Liver (tissue), 10 donors: ENCODE measurements at places on chromosomes 1 and 21.

DNA sequence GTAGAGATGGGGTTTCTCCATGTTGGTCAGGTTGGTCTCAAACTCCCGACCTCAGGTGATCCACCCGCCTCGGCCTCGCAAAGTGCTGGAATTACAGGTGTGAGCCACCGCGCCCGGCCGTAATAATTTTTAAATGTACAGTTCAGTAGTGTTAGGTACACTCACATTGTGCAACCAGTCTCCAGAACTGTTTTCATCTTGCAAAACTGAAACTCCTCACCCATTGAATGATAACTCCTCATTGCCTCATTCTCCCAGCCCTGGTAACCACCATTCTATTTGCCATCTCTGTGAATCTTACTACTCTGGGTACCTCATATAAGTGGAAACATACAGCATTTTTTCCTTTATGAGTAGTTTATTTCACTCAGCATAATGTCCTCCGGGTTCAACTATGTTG lies 3.4 kb downstream of the NLRP3 start:
- no peaks in the 10 kb centered on the region for H3K27me3 ChIP-seq
- no peak overlapping the region for H3K27ac ChIP-seq
- no peaks in the 10 kb centered on the region for H3K4me1 ChIP-seq

DNA sequence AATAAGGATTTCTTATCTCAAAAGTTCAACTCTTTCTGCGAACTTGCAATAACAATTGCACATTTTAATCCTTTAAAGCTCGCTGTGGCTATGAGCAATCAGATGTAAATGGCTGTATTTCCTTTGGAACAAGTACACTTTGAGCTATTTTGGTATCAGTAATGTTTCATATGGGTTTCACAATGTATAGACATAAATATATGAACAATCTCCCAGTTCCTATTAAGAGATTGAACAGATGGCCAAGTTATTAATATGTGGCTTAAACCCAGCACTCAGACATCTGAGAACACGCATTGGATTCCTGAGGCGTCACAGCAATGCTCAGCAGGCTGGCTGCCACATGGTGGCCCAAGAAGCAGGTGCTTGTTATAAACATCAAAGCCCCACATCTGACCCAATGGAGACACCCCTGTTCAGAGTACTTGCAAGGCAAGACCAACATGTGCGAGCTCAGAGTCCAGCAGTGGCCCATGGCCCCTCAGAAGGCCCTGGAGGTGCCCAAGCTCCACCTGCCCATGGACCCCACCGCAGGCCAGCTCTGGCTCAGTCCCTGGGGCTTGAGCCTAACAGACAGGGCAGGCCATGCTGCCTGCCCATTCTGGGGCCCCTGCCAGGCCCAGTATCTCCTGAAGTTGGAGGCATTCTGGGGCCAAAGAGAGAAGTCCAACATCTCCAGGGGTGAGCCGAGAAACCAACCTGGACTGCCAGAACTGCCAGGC lies 23.7 kb downstream of the PSMG1 start:
- H3K36me3 ChIP-seq, result no peaks in the 10 kb centered on the region
- DNase-seq, result no peak
- no peaks in the 10 kb centered on the region for H3K27me3 ChIP-seq
- H3K27ac ChIP-seq, result no peak overlapping the region
- no peak overlapping the region for H3K4me3 ChIP-seq

- peaks cover 2% of the 10 kb centered on the region for H3K27me3 ChIP-seq
- no peak overlapping the region for H3K4me3 ChIP-seq
- DNase-seq, result no peak
- no peaks in the 10 kb centered on the region for H3K36me3 ChIP-seq
- H3K27ac ChIP-seq, result no peak overlapping the region
These were observed 37.0 kb upstream of the PARP1 start for GRCh38 chr1:226444901-226445300.

DNA sequence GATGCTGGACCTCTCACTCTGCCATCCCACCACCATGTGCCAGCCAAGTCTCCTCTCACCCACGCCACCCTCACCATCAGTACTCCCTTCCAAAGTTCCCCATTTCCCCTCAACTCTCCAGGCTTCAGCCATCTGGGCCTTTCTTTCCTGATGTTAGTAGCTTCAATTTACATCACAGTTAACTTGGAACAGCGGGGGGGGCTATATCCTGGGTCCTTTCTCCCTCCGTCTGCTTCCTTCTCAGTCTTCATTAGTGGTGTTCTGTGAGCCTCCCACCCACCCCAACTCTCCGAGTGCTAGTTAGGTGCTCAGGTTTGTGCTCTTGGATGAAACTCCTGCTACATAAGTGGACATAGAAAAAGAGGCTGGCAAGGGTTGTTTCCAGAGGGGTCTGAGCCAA lies 31.9 kb downstream of the KCNC4 start:
- no peaks in the 10 kb centered on the region for H3K36me3 ChIP-seq
- no peak overlapping the region for H3K4me3 ChIP-seq
- DNase-seq, result no peak
- no peak overlapping the region for H3K27ac ChIP-seq
- H3K27me3 ChIP-seq, result no peaks in the 10 kb centered on the region
- H3K4me1 ChIP-seq, result peaks cover 2% of the 10 kb centered on the region

GRCh38 chr21:30672985-30673650 lies 30.5 kb downstream of the KRTAP20-3 start:
- H3K36me3 ChIP-seq, result no peaks in the 10 kb centered on the region
- no peak for DNase-seq
- no peak overlapping the region for H3K27ac ChIP-seq
- H3K27me3 ChIP-seq, result no peaks in the 10 kb centered on the region

DNA sequence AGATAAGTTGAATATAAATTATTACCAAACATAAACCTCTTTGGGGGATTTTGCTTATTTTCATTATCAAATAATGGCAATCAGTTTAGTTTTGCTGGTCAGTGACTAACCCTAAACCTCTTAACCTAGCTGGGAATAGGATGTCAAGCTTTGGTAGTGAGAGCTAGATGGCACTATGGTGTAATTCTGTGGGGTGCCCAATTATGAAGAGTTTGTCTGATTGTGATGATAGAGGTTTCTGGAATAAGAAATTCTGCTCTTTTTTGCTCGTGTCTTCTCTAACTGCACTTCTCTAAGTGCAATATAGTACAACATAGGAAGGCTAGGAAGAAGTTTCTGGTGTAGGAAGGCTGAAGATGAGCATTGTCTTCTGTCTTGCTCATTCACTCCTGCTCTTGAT lies 59.8 kb downstream of the XCL1 start:
- H3K4me1 ChIP-seq, result no peaks in the 10 kb centered on the region
- H3K27ac ChIP-seq, result no peak overlapping the region
- DNase-seq, result no peak
- H3K36me3 ChIP-seq, result no peaks in the 10 kb centered on the region

DNA sequence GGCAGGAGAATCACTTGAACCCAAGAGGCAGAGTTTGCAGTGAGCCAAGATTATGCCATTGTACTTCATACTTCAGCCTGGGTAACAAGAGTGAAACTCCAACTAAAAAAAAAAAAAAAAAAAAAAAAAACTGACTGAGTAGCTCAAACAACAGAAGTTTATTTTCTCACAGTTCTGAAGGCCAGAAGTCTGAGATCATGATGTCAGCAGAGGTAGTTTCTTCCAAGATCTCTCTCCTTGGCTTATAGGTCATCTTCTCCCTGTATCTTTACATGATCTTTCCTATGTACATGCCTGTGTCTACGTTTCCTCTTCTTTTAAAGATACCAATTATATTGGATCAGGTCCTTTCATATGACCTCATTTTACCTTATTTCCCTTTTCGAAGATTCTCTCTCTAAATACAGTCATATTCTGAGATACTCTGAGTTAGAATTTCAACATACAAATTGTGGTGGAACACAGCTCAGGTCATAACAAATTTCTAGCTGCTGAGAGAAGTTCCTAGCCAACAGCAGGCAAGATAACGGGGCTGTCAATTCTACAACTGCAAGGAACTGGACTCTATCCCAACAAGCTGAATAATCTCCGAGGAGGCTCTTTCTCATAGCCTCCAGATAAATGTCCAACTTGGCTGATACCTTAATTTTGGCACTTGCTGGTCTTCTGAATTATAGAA lies 187.7 kb upstream of the ADAMTS5 start:
- H3K27me3 ChIP-seq, result no peaks in the 10 kb centered on the region
- H3K27ac ChIP-seq, result no peak overlapping the region
- no peak overlapping the region for H3K4me3 ChIP-seq
- no peak for DNase-seq
- no peaks in the 10 kb centered on the region for H3K36me3 ChIP-seq
- no peaks in the 10 kb centered on the region for H3K4me1 ChIP-seq

GRCh38 chr1:31736675-31737074 lies 27.5 kb downstream of the ADGRB2 start:
- H3K27me3 ChIP-seq, result no peaks in the 10 kb centered on the region
- H3K27ac ChIP-seq, result no peak overlapping the region
- no peak for DNase-seq
- no peak overlapping the region for H3K4me3 ChIP-seq
- no peaks in the 10 kb centered on the region for H3K36me3 ChIP-seq
- H3K4me1 ChIP-seq, result no peaks in the 10 kb centered on the region

GRCh38 chr1:52268372-52268771 lies 97.6 kb downstream of the CC2D1B start:
- H3K4me3 ChIP-seq, result no peak overlapping the region
- no peak overlapping the region for H3K27ac ChIP-seq
- no peaks in the 10 kb centered on the region for H3K27me3 ChIP-seq
- no peaks in the 10 kb centered on the region for H3K4me1 ChIP-seq

DNA sequence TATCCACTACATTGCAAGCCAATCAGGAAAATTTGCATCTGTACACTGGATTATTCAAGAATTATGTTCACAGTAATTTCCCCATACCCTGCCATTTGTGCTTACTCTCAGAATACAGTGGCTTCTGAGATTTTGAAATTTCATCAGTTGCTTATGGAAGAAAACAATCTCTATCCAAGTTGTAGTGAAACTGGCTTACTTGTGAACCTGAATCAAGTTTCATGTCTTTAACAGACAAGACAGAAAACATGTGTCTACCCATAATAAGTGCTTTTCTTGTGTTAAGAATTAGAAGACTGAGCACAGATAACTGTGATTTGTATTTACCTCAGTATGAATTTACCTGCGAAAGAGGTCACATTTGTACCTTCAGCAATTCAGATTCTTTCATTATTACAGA lies 672.7 kb upstream of the ADGRL2 start:
- no peaks in the 10 kb centered on the region for H3K4me1 ChIP-seq
- DNase-seq, result no peak
- no peak overlapping the region for H3K4me3 ChIP-seq
- H3K27ac ChIP-seq, result no peak overlapping the region
- no peaks in the 10 kb centered on the region for H3K27me3 ChIP-seq

GRCh38 chr1:104182251-104182650 lies 432.6 kb downstream of the AMY1C start:
- no peaks in the 10 kb centered on the region for H3K36me3 ChIP-seq
- no peaks in the 10 kb centered on the region for H3K4me1 ChIP-seq
- DNase-seq, result no peak
- H3K4me3 ChIP-seq, result no peak overlapping the region

- peak; percentile 61 for DNase-seq
- no peaks in the 10 kb centered on the region for H3K27me3 ChIP-seq
- peak overlapping the region; percentile 78 for H3K27ac ChIP-seq
These were observed 772 bp downstream of the UCK2 start for GRCh38 chr1:165828103-165828668.

- peak within 1 kb of the TSS; percentile 88 for H3K27ac ChIP-seq
- peak within 1 kb of the TSS; percentile 83 for H3K4me3 ChIP-seq
- no peaks in the 10 kb centered on the region for H3K36me3 ChIP-seq
- H3K27me3 ChIP-seq, result no peaks in the 10 kb centered on the region
- H3K4me1 ChIP-seq, result peaks cover 5% of the 10 kb centered on the region
- DNase-seq, result peak; percentile 77
These were observed at the start of gene PEA15 for GRCh38 chr1:160205242-160206035. TSS of gene PEA15 (plus strand) at chr1:160205384. CDS start at chr1:160211545, 6,161 bp downstream.

DNA sequence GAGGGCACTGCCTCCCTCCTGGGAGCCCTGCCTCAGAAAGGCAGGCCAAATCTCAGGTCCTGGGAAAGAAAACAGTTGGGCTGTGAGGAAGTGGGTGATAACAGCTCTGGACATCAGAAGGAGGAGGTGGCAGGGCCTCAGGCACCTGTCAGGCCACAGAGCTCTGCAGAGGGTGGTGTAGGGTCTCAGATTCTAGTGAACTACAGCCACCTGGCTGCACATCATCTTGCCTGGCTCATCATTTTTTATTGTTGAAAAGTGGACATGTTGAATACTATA lies 15.3 kb upstream of the ZNF678 start:
- no peaks in the 10 kb centered on the region for H3K4me1 ChIP-seq
- H3K4me3 ChIP-seq, result no peak overlapping the region
- no peak overlapping the region for H3K27ac ChIP-seq
- DNase-seq, result no peak
- no peaks in the 10 kb centered on the region for H3K36me3 ChIP-seq

DNA sequence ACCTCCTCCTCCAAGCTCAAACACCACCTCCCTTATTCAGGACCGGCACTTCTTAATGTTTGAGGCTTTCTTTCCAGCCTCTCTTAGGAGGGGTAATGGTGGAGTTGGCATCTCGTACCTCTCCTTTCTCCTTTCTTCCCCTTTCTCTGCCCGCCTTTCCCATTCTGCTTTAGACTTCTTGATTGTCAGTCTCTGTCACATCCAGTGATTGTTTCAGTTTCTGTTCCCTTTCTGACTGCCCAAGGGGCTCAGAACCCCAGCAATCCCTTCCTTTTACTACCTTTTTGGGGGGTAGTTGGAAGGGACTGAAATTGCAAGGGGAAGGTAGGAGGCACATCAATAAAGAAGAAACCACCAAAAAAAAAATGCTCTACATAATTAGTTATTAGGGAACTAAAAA lies 5.6 kb downstream of the ELK4 start:
- no peak overlapping the region for H3K4me3 ChIP-seq
- DNase-seq, result no peak
- no peaks in the 10 kb centered on the region for H3K27me3 ChIP-seq
- H3K27ac ChIP-seq, result no peak overlapping the region

DNA sequence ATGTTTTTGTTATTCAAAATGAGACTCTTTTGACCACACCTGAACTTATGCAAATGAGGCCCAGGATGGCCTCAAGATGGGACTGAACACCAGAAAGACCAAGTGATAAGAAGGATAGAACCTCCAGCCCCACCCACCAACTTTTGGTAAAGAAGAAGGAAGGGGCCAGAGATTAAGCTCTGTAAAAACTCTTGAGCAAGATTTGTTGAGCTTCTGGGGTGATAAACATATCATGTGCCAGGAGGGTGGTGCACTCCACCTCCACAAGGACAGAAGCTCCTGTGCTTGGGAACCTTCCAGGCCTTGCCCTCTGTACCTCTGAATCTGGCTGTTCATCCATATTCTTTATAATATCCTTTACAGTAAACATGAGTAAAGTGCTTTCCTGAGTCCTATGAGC lies 5.3 kb downstream of the RSPH1 start:
- no peaks in the 10 kb centered on the region for H3K27me3 ChIP-seq
- no peak overlapping the region for H3K4me3 ChIP-seq
- no peaks in the 10 kb centered on the region for H3K36me3 ChIP-seq

DNA sequence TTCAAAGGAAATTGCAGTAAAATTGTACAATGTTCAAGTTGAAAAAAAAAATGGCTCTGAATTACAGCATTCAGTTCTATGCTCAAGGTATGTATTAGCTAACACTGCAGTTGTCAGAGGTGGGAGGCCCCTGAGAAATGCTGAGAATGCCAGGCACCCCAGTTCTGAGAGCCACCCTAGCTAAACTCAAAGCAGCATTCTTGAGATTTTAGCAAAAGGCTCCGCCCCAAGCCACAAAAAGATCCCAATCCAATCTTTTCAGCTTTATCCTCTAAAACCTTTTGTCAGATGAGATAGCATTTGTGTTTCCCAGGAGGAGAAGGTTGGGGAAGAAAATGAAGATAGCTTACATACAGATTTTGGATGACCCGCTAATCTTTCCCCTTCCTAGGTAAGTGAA lies 68.8 kb downstream of the SMYD2 start:
- H3K36me3 ChIP-seq, result no peaks in the 10 kb centered on the region
- peaks cover 2% of the 10 kb centered on the region for H3K4me1 ChIP-seq
- no peaks in the 10 kb centered on the region for H3K27me3 ChIP-seq
- H3K4me3 ChIP-seq, result no peak overlapping the region

- H3K27ac ChIP-seq, result no peak overlapping the region
- DNase-seq, result no peak
These were observed 76.6 kb downstream of the FAM78B start for GRCh38 chr1:166090244-166090643.
